Activated T-cell treated with anti-CD3 and anti-CD28 coated beads for 48 hours (primary cell): ENCODE measurements at places on chromosomes 2 and 18.

GRCh38 chr18:65754121-65754520 lies 3.3 kb downstream of the CDH7 start:
- DNase-seq: no peak

DNA sequence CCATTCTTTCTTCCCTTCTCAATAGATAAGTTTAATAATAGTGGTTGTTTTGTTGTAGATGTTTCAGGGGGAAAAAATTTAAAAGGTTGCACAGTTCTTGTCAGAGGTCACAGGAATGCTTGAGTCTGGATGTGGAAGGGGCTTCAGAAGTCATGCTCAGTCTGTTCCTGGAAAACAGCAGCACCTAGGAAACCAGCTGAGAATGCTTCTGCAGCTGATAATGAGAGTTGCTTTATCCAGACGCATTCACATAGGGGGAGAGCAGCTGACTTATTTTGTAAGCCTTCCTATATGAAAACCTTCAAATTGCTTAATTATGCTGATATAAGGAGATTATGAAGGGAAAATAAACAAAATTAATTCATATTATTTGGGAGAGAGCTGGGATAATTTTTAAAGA lies 235.5 kb downstream of the GULP1 start:
- DNase-seq: no peak

- no peak for DNase-seq
Measured at GRCh38 chr2:68287580-68288441, 31.9 kb downstream of the CNRIP1 start.

GRCh38 chr18:58903533-58903932 lies 38.9 kb downstream of the ZNF532 start:
- no peak for DNase-seq

DNA sequence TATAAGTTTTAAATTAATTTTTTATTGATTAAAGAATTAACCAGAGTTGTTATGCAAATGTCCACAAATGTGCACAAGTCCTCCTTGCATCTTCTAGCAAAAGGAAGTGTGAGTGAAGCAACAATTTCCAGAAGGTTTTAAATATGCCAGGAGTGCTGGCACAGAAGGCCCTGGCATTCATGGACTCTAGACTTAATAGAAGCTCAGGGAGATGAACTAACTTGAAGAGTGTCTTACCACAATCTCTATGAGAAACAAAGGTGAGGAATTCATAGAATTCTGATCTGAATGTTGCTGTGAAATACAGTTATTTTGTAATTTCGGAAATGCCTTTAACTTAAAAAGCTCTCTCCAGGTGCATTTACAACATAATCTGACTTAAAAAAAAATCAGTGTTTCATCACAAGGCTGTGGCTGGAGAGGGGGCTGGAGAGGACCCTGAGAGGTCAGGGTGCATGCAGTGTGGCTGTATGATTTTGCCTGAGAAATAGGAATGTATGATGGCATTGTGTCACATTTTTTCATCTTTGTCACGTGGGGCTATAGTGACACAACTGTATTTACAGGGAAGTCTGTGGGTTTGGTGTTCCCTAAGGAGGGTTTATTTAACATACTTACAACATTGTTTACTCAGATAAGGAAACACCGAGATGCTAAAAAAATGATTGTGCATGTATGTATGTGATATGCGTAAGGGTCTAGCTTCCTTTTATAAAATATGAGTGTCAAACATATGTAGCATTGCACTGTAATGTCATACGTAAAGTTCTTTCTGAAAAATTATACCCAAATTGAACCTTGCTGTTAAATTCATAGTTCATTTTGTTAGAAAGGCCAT lies 66.2 kb downstream of the MAP4K4 start:
- DNase-seq: no peak

- DNase-seq: no peak
Measured at GRCh38 chr2:3661149-3661660, 3.2 kb downstream of the ALLC start.

DNA sequence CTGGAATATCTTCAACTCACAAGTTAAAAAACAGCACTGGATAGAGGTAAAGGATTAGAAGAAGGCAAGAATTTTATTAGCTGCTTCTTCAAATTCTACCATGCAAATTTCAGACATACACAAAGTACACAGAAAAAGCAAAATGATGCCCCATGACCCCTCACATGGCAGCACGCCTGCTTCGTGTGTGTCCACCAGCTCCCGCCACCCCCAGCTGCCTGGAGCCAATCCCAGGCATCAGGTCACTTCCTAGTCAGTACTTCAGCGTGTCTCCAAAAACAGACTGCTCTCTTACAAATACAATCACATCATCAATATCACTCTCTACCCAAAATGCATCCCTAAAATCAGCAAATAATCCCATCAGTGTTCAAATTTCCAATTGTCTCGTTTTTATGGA lies 35.8 kb downstream of the IMPA2 start:
- DNase-seq: no peak

- peak; percentile 57 for DNase-seq
Measured at GRCh38 chr2:37324786-37325624, at the start of gene PRKD3. Gene PRKD3 (minus strand): TSS chr2:37324833. CDS start chr2:37316524, 8,309 bp downstream.

GRCh38 chr18:49849331-49850217 lies 36.2 kb upstream of the ACAA2 start:
- DNase-seq: no peak

GRCh38 chr2:134035605-134036370 lies 218.1 kb upstream of the MGAT5 start:
- no peak for DNase-seq

DNA sequence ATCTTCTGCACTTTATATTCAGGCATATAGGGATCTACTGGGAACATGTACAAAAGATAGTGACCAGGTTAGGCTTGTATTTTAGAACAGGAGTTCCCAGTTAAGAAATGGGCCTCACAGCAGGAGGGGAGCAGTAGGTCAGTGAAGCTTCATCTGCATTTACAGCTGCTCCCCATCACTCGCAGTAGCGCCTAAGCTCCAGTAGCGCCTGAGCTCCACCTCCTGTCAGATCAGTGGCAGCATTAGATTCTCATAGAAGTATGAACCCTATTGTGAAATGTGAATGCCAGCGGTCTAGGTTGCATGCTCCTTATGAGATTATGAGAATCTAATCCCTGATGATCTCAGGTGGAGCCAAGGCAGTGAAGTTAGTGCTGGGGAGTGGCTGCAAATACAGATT lies 224.4 kb upstream of the CYRIA start:
- no peak for DNase-seq

GRCh38 chr2:21451403-21451802 lies 327.6 kb downstream of the TDRD15 start:
- no peak for DNase-seq

DNA sequence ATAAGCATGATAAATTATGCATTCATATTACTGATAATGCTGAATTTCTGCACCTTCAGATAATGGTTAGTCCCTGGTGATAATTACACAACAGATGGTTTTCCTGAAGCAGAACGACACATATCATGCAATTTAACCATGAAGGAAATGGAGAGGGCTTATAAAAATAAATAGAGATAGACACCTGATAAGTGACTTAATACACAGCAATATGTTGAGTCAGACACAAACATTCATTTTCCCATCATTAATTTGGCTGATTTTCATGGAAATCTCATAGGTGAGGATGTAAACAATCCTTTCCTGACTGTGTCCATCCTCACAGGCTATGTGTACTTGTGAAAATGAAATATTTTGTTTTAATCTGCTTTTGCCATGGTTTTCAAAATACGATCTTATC lies 36.9 kb upstream of the DSEL start:
- no peak for DNase-seq

GRCh38 chr18:47264308-47264700 lies 12.8 kb upstream of the SKOR2 start:
- DNase-seq: no peak

- no peak for DNase-seq
Measured at GRCh38 chr2:105576440-105577241, 168.1 kb upstream of the NCK2 start.

GRCh38 chr18:69444221-69444620 lies 43.5 kb downstream of the DOK6 start:
- no peak for DNase-seq
